ENCODE measurements at places on chromosomes 1 and 21.

GRCh38 chr1:95067062-95067461 lies 5.7 kb downstream of the ALG14 start:
- no peak for DNase-seq

DNA sequence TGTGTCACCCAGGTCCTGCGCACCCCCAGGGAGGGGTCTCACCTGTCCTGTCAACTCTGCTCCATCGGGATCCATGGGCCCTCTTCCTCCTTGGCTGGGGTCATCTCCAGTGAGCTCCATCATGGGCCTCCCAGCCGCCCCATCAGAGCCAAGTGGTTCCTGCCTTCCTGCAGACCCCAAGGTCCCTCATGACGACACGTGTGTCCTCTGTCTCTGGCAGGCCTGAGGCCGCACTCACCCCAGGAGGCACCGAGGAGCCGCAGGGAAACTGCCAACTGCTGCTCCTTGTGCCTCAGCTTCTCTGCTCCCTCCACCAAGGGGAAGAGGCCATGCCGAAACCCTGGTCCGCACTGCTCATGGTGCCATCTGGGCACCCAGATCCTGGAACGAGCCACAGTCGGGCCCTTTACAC lies 46.8 kb downstream of the COL18A1 start:
- DNase-seq, result no peak

GRCh38 chr1:242522304-242522945 lies 2.1 kb downstream of the PLD5 start:
- DNase-seq, result no peak

DNA sequence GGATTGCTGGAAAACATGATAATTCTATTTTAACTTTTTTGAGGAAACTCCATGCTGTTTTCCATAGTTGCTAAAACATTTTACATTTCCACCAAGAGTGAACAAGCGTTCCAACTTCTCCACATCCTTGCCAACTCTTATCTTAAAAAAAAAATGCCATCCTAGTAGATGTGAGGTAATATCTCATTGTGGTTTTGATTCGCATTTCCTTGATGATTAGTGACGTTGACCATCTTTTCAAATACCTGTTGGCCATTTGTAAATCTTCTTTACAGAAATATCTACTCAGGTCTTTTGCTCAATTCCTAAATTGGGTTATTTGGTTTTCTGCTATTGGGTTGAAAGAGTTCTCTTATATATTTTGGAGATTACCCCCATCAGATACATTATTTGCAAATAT lies 77.4 kb upstream of the CLDN14 start:
- DNase-seq, result no peak

DNA sequence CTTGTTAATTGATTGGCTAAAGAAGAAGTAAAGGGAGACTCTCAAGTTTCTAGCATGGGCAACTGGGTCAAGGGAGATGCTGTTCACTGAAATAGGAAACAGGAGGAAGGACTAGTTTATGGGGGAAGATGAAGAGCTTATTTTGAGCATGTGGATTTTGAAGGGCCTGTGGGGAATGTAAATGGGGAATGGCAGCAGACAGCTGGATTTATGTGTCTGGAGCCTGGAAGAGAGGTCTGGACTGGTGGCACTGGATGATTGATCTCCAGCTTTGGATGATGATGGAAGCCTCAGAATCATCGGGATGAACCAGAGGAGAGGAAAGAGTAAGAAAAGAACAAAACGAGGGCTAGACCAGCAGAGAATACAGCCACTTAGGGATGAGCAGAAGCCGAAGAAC lies 54.9 kb upstream of the ENAH start:
- no peak for DNase-seq
